ENCODE measurements at places on chromosomes 4 and X.

- DNase-seq = no peak
Measured at GRCh38 chrX:114058988-114059418, 524.9 kb upstream of the HTR2C start.

DNA sequence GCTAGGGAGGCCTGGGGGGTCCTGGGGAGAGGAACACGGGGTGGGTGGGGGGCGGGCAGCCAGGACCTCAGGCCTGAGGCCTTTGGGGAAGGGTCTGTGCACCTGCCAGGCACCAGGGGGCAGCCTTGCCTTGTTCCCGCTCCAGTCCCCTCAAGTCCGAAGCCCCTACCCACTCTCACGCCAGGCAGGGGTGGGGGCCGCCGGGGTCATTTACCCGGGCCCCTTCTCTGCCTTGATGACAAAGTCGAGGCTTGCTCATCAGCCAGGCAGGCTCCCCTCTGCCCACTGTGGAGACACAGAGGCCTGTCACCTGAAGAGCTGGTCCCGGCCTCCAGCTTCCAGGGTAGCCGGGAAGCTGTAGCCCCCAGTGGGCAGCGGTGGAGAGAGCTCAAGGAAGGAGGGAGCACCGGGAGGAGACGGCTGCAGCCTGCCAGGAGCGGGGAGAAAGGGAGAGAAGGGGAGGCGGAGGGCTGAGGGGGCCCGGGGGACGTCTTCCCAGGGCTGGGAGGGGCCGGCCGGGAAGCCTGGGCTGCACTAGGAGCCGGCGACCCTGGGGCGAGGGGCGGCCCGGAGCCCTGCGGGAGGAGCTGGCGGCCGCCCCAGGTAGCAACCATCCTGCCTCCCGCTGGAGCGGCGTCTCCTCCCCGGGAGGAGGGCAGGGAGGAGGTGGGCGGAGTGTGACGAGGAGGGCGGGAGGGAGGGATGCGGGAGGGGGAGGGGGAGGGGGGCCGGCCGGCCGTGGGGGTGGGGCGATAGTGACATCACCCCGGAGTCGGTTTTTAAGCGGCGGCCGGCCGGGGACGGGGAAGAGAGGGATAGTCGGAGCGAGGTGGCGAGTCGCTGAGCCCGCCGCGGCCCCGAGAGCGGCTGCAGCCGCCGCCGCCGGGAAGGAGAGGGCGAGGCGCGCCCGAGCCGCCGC, at the start of gene SLC6A8:
Gene SLC6A8 (plus strand): TSS at position 806 of the 919 bp plus-strand sequence. CDS start 649 bp downstream, outside the sequence.
- peak; percentile 46 for DNase-seq

GRCh38 chrX:105063743-105064142, 156.8 kb downstream of the TEX13A start:
- no peak for DNase-seq

- no peak for DNase-seq
Measured at GRCh38 chr4:1711055-1711570, 1.0 kb downstream of the SLBP start.

DNA sequence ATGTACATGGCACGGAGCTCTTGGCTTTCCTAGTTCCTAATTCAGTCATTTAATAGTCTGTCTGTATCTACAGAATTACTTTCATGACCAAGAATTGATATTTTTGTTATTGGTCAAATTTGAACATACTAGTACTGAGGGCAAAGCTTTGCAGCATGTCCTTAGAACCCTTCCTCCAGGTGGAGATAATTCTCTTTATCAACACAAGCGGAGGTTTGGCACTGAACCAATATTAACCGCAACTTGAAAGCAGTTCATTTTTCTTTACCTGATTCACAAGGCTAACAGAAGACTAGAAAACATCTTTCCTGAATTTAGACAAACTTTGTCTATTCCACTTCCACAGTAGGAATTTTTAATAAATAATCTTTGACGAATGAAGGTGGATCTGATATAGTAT, 73.8 kb downstream of the TACR3 start:
- DNase-seq = no peak

DNA sequence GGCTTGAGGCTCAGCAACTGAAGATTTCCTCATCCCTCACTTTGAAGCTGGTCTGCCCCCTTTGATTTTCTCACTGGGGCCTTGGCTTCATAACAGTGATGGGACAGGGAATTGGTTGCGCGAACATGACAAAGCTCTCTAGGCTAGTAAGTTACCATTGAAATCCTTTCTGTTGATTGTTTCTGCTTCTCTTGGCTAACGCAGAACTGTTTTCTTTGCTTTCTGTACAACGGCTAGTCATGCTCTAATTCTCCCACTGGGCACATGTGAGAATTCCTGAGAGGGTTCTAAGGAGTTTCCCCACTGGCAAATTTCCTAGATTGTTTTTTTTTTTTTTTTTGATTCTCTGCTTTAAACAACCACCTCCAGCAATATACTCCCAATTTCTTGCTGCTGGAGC, 738.6 kb downstream of the PCDH7 start:
- DNase-seq = peak; percentile 14

- DNase-seq = no peak
Measured at GRCh38 chrX:47807548-47807947, 29.2 kb upstream of the ZNF81 start.

DNA sequence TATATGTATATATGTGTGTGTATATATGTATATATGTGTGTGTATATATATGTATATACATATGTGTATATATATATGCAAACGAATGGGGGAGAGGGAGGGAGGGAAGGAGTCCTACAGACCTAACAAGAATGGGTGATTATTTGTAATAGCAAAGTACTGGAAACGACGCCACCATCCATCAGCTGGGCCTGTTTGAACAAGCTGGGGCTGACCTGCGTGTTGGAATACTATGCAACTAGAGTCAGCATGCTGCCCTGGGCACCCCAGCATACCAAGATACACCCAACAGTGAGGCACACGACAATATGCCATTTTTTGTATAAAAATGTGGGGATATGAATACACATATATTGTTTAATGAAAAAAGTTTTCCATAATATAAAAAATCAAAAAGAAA, 21.6 kb upstream of the CCNQ start:
- no peak for DNase-seq

- DNase-seq = no peak
Measured at GRCh38 chr4:112327965-112328733, 31.0 kb downstream of the ALPK1 start.

DNA sequence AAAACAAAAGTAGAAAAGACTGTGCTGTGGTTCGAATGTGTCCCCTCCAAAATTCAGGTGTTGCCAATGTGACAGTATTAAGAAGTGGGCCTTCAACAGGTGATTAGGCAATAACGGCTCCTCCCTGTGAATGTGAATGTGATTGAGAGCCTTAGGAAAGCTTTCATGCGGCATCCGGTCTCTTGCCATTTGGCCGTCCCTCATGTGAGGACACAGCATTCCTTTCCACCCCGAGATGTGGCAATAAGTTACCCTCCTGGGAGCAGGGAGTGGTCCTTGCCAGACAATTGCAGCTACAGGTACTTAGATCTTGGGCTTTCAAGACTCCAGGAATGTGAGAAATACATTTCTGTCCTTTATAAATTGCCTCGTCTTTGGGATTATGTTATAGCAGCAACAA, 129.3 kb downstream of the CPEB2 start:
- DNase-seq = no peak

DNA sequence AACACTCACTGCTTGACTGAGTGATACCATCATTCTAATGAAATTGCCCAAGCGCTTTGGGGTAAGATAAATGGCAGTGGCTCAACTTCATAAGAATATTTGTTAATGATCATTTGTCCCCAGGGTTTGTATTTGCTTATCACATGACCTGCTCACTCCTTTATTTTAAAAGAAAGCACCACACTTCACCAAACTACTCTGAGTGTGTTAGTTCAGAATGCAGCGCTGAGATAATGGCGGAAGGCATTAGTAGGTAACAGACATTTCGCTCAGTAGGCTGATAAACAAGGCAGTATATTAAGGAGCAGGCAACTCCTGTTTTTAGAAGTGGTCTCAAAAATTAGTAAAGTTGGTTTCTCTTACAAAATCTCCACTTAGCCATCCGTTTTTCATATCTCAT, 1.6 kb downstream of the SNX25 start:
- DNase-seq = no peak

- no peak for DNase-seq
Measured at GRCh38 chr4:176780995-176781738, 11.6 kb downstream of the VEGFC start.

- DNase-seq = no peak
Measured at GRCh38 chrX:85927740-85928139, 119.6 kb downstream of the CHM start.

DNA sequence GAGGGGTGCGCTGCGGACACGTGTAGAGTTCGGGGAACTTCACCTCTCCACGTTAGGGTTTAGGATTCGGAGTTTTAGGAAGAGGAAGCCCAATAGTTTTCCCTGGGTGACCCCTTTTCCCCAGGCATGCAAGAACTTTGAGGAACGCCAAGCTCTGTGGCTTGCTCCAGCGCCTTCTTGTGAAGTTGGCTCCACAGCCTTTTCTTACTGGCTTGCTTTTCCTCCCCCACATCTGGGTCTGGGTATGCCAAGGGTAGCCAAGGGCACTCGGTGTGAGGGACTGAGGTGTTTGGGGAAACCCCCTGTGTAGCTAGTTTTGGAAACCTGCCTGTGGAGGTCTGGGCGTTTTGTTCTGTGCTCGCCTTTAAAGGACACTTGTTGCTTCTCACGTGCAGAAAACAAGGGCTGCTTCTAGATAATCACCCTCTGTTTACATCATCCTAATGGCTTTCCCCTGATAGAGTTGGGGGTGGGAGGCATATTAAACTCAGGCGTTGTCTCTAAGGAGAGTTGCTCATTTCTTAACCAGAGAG, 746 bp downstream of the EDNRA start:
- DNase-seq = no peak

GRCh38 chrX:1657367-1658070, 42.7 kb downstream of the ASMT start:
- peak; percentile 18 for DNase-seq

DNA sequence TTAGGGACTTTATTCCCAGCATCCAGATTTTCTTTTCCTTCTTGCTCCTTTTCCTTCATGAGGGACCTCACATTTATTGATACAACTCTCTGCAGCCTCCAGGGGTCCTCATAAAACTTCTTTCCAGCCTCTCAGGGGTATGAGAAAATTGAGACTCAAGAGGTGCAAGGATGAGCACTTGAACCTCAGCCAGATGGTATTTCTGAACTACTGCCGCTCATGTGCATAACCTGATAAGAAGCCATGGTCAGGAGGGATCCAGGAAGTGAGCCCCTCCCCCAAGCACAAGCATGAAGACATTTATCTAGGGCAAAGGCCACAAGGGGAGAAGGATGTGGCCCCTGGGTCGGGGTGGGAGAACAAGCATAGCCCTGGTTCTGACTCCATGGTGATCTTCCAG, 73.3 kb downstream of the TSPAN7 start:
- DNase-seq = no peak

DNA sequence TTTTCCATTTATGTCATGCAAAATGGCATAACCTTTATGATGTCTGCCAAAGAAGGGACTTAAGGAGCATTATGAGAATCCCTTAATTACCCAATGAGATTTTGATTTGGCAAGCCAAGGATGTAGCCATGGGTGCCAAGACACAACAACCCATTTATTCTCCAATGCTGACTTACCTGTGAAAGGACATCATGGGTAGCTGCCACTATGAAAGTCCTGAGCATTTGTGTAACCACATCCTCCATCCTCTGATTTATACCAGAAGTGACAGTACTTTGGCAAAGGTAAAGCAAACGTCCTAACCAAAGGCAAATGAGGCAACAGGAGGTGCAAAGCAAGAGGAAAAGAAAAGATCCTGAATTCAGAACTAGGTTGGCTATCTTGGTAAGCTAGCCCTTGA, 87.3 kb upstream of the EMCN start:
- DNase-seq = no peak

GRCh38 chr4:153418121-153418520, 48.0 kb upstream of the TMEM131L start:
- no peak for DNase-seq

DNA sequence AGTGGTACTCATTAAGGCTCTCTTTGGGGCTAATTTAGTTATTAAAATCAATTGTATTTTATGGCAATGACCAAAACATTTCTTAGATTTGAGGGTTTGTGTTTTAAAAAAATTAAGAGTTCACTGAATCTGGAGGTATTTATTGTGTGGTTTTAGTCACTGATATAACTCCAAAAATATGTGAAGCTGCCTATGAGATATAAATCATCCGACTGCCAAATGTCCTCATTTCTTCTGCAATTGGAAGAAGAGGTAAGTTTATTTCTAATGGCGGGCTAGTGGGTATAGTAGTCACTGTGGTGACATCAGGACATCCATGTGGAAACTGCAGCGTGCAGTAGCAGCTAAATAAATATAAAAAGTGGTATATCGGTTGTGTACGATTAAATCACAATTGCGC, 205.5 kb downstream of the MID1 start:
- no peak for DNase-seq

DNA sequence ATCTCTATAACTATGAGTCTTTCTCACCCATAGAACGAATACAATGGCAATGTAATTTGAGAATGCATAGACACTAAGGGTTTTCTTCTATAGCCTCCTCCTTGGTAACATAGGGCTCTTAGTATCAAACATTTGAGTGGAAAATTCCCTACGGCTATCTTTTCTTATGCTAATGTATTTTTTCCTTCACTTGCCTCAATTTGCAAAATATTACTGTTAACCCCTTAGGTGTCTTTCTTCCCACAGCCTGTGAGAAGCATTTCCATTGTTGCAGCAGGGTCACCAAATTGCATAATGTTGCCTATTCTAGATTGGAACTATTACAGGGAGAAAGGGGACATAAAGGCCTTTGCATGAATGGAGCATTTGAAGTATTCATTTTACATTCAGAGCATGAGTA, 140.5 kb upstream of the RAPGEF2 start:
- no peak for DNase-seq

- DNase-seq = no peak
Measured at GRCh38 chr4:136650541-136651277, 881.6 kb downstream of the PCDH18 start.

GRCh38 chrX:19514791-19515614, at the start of gene MAP3K15:
Gene MAP3K15 (minus strand): TSS chrX:19515508. CDS start chrX:19515261, 247 bp downstream.
- no peak for DNase-seq

DNA sequence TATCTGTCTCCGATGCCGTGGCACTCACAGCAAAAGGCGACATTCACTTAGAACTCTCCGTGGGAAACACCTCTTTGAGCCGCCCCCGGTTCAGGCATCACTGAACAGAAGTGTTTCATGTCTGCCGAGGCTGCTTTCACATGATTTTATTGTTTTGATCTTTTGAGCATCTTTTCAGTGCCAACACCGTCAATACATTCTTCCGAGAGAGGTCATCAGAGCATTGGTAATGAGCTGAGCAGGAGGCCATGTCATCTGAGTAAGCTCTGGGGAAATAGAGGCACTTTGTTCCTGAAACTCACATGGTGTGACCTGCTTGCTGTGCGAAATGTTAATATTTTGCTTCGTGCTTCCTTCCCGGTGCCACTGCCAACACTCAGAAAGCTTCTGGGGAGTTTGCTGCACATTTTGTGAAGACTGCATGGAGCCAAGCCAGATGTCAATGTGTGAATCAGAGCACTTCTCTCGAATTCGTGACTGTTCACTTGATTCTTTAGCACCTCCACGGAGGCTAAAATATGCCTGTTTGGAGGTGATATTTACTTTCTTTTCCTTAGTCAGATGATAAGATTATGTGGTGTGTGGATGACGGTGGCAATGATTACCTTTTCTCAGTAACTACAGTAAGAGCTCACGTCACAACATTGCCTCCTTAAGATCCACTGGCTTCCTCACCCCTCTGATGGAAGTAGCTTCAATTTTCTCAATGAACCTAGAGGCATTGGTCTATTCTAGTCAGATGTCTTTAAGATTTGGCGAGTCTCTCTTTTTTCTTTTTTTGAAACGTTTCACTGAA, 222.3 kb upstream of the HS3ST1 start:
- DNase-seq = no peak

GRCh38 chrX:96372313-96373046, 312.2 kb upstream of the DIAPH2 start:
- no peak for DNase-seq
